ENCODE measurements at places on chromosomes 3 and 15. TPM values are rescaled to one million over a fixed set of nuclear protein-coding genes. Genes with fewer than 3 reads are reported as not detected.

Gene GP9
- total RNA-seq = not detected

- no peak for DNase-seq
Measured at GRCh38 chr3:5437296-5437782, 249.8 kb downstream of the EDEM1 start.

Gene PGBD4
- 1.2 TPM for total RNA-seq

DNA sequence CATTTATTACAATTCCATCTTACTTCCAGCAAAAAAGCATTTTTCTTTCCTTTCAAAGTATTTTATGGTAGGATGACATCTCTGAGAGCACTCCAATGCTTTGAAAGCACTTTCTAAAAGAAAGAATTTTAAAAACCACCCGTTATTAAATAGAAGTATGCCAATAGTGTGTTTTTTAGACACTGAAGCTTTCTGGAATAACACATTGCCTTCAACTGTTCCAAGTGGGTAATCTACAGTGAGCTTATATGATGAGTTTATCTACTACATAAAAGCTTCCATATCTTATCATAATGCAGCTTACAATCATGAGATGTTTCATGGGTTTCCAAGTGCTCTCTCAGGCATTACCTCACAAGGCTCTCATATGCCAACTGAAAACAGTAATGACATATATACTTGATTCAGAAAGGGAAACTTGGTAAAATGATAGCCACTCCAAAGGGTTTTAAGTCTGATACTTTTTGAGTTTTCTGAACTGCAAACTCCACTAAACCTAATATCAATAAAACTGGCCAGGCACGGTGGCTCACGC, 14.1 kb downstream of the CMTM6 start:
- no peak for DNase-seq

Gene TP63
- total RNA-seq = not detected

Measured in H9 (cell line).